NCI-H1105 treated with DMSO at 0.1 percent for 48 hours (cell line): ENCODE measurements at places on chromosomes 11 and 22.

GRCh38 chr11:132115454-132115853 is 745.0 kb downstream of the NTM start:
- no peak for DNase-seq

DNA sequence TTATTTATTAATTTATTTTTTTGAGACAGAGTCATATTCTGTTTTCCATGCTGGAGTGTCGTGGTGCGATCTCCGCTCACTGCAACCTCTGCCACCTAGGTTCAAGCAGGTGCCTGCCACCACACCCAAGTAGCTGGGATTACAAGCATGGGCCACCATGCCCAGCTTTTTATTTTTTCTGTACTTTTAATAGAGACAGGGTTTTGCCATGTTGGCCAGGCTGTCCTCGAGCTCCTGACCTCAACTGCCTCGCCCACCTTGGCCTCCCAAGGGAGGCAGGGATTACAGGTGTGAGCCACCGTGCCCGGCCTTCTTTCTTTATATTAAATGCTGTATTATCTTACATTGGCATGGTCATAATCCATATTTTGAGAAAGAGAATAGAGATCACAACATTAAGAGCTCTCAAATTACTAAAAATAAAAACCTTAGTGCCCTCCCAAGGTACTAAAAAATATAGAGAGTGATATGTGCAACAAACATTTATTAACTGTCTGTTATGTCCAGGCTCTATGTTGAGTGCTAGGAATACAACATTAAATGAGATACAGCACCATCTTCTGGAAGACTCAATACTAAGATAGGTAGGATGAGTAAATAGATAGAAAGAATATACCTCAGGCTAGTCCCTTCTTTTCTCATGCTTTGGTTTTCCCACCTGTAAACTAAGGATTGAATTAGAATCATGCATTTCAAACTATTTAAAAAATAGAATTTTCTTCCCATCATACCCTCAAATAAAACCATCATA is 84.1 kb downstream of the BBOX1 start:
- peak; percentile 17 for DNase-seq

DNA sequence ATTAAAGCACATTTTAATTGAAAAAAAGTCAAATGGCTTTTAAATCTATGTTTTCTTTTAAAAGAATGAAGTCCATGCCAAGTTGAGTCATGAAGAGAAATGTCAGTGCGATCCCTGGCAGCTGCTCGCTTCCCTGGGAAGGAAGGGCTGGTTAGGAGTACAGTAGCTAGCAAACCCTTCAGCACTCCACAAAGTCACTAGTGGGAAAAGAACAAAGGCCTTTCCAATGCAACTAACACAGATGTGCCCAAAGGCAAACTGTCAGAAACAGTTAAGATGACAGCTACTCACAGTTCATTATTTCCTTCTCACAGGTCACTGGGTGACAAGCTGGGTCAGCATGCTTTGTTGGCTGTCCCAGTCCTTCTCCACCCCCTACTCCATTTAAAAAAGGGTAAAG is 308.7 kb downstream of the DCDC1 start:
- no peak for DNase-seq

GRCh38 chr22:39994566-39995392 is at the start of gene FAM83F:
Gene FAM83F (plus strand): TSS chr22:39994954. CDS start chr22:39995043, 89 bp downstream.
- DNase-seq, result no peak

- DNase-seq, result no peak
These were observed 387.5 kb downstream of the KCNA4 start for GRCh38 chr11:29629286-29629685.

GRCh38 chr11:122032317-122032716 is 83.7 kb downstream of the BLID start:
- DNase-seq, result no peak

- DNase-seq, result no peak
These were observed 1114.2 kb upstream of the RAG2 start for GRCh38 chr11:37712251-37712650.

DNA sequence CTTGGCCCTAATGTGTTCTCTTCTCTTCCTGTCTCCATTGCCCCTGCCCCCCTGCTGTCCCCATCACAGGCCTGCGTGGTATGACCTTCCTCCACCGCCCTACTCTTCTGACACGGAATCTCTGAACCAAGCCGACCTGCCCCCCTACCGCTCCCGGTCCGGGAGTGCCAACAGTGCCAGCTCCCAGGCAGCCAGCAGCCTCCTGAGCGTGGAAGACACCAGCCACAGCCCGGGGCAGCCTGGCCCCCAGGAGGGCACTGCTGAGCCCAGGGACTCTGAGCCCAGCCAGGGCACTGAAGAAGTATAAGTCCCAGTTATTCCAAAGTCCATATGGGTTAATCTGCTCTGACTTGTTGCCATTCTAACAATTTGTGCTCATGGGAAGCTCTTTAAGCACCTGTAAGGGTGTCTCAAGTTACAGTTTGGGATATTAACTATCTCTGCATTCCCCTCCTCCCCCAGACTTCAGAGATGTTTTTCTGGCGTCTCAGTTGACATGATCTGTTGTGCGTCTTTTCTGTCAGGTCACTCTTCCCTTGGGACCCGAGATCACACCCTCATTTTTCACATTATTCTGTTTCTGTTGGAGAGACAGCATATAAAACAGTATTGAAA is 60.0 kb downstream of the COMMD9 start:
- no peak for DNase-seq

DNA sequence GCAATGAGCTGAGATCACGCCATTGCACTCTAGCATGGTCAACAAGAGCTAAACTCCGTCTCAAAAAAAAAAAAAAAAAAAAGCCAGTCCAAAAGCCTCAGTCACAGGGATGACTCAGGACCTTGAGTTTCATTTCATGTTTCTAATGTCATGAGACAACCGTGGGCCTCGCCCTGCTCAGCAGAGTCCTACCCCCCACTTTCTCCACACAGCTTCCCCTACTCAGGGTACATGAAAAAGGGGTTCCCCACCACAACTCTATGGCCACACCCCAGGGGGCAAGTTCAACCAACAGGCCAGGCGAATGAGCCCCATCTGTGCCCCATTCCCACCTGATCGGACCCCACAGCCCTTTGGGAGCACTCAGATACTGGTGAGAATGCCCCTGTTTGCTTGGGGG is 24.3 kb upstream of the ADA2 start:
- no peak for DNase-seq

GRCh38 chr11:114499756-114500155 is 59.9 kb downstream of the NXPE1 start:
- no peak for DNase-seq
